Activated T-helper 1 cell treated with anti-CD3 and anti-CD28 coated beads, Interleukin-12 subunit alpha, Interleukin-12 subunit beta, Interleukin-2, Interleukin-4 antibody, amounts not matched to agents 30 ng/mL and 10 ng/mL and 1 ng/mL, durations not matched to agents 14 hours and 24 hours and 36 hours (primary cell): ENCODE measurements at places on chromosomes 12 and 14. TPM values are rescaled to one million over a fixed set of nuclear protein-coding genes. Genes with fewer than 3 reads are reported as not detected.
A peak's percentile ranks its signal among the peaks of the same experiment; 100 is the strongest.

DNA sequence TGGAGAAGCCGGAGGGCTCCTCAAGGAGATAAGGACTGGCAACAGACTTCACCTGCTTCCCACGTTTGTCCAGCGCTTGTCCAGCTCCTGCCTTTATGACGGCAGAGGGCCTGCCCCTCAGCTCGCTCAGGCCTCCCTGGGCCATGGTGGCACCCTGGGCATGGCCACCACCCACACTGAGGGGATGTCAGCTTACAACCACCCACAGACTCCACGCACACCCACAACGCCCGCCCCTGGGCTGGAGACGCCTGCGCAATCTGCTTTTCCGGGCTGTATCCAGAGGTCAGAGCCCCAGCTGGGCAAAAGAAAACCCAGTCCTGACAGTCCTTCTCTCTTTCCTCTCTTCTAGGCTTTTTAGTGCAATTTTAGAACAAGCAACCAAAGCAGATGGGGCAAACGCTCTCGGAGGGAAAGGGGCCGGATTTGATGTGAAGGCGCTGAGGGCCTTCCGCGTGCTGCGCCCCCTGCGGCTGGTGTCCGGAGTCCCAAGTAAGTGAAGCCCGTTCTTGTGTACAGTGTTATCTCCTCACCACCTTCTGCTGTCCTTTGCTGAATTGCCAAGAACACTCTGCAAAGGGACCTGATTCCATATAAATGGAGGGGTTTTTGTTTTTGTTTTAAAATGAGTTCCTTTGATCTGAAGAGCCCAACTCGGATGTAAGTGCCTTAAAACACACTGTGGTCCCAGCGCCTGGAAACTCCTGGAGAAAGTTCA lies 337.4 kb upstream of the FKBP4 start:
- no peak for DNase-seq

DNA sequence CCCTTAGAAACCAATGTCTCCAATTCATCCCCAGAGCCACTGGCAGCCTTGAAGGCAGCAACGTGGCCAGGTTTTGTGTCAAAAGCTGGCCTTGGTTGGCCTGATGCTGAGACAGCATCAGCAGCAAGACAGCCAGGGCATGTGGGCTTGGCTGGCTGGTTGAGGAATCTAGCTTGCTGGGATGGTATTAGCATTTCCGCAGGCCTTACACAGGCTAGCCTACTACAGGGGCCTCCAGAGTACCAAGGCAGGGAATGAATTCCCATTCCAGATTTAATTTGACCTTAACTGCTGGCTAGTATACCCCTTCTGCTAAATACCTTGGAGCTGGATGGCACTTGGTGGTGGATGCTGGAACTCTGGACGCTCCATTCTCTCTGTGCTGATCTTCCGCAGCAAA lies 15.8 kb downstream of the NGDN start:
- no peak for DNase-seq

DNA sequence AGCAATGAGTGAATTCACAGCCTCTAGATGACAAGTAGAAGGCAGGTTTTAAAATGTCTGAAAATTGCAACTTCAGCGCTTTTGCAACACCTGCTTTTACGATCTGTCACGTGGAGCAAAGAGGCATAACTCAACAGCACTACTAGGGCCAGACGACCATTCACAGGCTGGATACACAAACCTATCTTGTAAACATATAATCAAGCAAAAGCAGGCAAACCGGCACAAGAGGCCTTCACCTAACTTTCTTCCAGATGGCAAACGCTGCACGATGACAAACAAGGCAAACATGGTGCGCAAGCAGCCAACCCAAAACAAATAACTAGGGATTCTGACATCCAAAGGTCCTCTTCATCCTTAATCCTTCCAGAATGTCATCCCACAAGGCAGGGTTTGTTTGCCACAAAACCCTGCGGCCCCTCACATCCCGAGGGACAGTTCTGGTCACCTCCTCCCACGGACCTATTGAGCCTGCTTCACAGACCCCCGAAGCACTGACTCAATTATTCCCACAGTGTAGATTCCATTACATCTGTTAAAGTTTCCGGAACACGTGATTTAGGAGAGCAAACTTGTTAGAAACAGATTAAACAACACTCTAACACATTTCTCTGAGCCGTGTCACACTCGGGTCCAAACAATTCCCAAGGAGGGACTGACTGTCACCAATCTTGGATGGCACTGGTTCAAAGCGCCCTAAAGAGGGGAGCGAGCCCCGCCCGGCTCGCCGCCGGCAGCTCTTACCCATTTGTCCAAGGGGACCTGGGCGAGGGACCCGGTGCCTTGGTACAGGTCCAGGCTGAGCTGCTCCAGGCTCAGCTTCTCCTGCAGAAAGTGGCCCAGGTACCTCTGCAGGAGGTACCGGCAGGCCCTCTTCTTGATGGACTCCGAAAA lies 823 bp downstream of the ATG2B start:
- DNase-seq, result peak; percentile 51

DNA sequence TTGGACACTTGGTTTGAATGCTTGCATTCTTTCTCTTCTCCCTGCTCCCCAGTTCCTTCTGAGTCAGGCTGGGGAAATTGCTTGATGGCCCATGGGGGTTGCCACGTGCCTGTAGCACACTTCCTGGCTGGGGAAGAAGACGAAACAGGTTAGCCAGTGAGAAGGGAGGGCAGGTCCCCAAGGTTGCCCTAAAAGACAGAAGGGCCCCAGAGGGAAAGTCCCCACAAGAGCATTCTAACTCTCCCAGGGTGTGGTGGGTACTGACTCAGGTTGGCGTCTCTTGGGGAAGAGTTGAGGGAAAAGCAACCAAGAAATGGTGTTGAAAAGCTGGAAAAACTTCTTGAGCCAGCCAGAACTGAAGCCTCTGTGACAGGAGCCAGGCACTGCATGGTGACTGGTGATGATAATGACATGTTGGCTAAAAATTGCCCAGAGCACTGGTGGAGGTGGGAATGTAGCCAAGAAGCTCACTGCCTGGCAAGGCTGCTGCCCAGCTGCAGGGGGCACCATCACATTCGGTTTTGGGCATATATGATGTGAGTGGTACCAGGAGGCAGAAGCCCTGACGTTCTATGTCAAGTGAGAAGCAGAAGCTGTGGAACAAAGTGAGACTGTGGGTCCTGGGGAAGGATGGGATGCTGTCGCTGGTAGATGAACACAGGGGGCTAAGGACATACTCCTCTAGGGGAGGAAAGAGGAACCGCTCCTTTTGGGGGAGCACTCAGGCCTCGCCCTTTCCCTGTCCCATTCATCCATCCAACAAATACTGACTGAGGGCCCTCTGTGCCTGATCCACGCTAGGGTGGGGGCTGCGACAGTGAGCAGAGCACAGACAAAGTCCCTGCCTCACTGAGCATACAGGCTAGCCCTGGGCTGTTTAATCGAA lies 8.1 kb upstream of the RABGGTA start:
- DNase-seq, result peak; percentile 30

GRCh38 chr14:37034410-37035285 lies 137.8 kb downstream of the SLC25A21 start:
- DNase-seq, result no peak

- no peak for DNase-seq
These were observed 15.1 kb upstream of the GPATCH2L start for GRCh38 chr14:76136476-76137110.

- no peak for DNase-seq
These were observed 95.8 kb upstream of the HMGA2 start for GRCh38 chr12:65728455-65728847.

GRCh38 chr12:71503579-71504391 lies 64.2 kb downstream of the LGR5 start:
- no peak for DNase-seq

GRCh38 chr14:75562489-75562888 lies 15.9 kb upstream of the FLVCR2 start:
- DNase-seq, result no peak

- no peak for DNase-seq
These were observed 76.4 kb downstream of the LRRC74A start for GRCh38 chr14:76902591-76902990.

The FAM181A gene
- total RNA-seq, result not detected in 2 replicates

The PTGDR gene
- total RNA-seq, result not detected in 2 replicates
